Astrocyte (in vitro differentiated cells and primary cell): ENCODE measurements at places on chromosomes 7 and 10. TPM values are rescaled to one million over a fixed set of nuclear protein-coding genes. Genes with fewer than 3 reads are reported as not detected.
A peak's percentile ranks its signal among the peaks of the same experiment; 100 is the strongest.

The CALHM2 gene
- total RNA-seq: 1.2 and 1.4 TPM in 2 replicates

The SLC13A1 gene
- total RNA-seq: not detected in 2 replicates

The TMEM140 gene
- total RNA-seq: 0.27 and 0.62 TPM in 2 replicates

The OR2A1 gene
- not detected in 2 replicates for total RNA-seq

DNA sequence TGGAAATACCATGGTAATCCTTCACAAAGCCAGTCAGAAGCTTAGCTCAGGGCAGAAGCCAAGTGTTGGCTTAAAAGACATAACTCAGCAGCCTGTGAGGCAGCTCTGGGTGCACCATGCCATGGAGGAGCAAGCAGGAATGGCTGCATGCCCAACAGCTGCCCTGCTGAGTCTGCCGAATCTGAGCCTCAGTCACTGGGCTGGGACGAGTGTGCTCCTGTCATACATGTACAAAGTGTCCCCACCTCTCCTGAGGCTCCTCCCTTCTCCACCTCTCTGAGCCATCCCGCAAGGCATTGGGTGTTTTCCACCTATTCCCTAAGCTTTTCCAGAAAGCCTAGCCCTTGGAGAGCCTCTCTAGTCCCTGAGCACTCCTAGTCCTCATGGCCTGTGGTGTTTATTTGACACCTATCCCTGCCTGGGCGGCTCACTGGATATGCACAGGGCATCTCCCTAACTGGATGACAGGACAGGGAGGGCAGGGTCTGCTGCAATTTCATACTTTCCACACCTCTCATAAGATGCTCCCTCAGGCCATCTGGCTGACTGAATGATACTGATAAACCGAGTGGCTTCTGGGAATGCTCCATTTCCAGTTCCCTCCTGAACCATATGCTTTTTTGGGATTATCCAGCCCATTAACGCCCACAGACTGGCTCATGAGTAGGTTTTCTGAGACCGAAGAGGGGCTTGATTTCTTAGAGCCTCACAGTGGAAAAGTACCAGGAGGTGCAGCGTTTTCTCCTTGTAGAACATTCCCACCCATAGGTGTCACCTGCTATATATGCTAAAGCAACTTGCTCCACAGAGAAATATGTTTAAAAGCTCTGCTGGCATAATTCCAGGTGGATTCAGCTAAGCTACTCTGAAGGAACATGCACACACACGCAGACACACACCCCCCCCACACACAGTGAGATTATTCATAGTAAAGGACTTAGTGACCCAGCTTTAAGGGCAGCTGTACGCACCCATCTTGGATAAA lies 199.3 kb downstream of the SNX10 start:
- DNase-seq: no peak

GRCh38 chr7:25235471-25235870 lies 7.2 kb upstream of the NPVF start:
- DNase-seq: no peak

GRCh38 chr10:86348321-86349210 lies 18.0 kb downstream of the GRID1 start:
- DNase-seq: no peak

GRCh38 chr7:121195874-121196273 lies 132.9 kb upstream of the WNT16 start:
- DNase-seq: peak; percentile 7

DNA sequence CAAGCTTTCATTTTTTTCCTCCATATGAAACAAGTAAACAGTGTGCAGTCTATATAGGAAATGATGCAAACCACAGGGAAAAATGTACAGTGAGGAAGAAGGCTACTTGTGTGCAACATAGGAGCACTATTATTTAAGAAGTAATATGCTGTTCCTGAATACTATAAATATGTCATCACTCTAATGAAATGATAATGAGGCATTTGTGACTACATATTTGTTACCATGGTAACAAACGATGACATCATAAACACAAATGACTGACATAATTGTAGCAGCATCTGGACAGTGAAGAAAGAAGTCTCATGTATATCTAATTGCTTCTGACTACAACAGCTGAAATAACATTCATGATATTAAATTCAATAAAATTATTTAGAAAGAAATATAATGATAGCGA lies 164.8 kb downstream of the C7orf25 start:
- no peak for DNase-seq

DNA sequence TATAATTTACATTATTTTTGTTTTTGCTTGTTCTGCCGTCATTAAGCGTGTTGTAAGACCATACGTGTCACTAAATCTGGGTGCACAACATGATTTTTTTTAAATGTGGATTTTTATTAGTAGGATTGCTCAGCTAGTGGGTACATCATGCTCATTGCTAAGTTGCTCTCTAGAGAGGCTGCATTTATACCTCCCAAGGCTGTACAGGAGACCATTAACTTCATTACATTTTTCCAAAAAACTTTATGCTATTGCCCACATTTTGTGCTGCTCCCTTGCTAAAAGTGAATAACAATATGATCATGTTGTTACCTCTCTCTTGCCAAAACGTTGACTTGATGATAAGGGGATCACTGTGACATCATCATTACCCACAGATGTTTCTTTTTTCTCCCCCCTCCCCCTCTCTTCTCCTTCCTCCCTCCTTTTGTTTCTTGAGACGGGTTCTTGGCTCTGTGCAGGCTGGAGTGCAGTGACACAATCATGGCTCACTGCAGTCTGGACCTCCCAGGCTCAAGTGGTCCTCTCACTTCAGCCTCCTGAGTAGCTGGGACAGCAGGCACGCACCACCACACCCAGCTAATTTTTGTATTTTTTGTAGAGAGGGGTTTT lies 65.1 kb downstream of the BMPR1A start:
- peak; percentile 69 for DNase-seq
